ENCODE measurements at places on chromosomes 2 and 18. TPM values are rescaled to one million over a fixed set of nuclear protein-coding genes. Genes with fewer than 3 reads are reported as not detected.
A peak's percentile ranks its signal among the peaks of the same experiment; 100 is the strongest.

GRCh38 chr2:10256031-10256514 lies 46.6 kb upstream of the HPCAL1 start:
- H3K4me1 ChIP-seq = no peaks in the 10 kb centered on the region
- H3K36me3 ChIP-seq = no peaks in the 10 kb centered on the region
- peaks cover 24% of the 10 kb centered on the region for H3K27me3 ChIP-seq
- H3K27ac ChIP-seq = no peak overlapping the region
- no peak for DNase-seq
- H3K4me3 ChIP-seq = no peak overlapping the region

DNA sequence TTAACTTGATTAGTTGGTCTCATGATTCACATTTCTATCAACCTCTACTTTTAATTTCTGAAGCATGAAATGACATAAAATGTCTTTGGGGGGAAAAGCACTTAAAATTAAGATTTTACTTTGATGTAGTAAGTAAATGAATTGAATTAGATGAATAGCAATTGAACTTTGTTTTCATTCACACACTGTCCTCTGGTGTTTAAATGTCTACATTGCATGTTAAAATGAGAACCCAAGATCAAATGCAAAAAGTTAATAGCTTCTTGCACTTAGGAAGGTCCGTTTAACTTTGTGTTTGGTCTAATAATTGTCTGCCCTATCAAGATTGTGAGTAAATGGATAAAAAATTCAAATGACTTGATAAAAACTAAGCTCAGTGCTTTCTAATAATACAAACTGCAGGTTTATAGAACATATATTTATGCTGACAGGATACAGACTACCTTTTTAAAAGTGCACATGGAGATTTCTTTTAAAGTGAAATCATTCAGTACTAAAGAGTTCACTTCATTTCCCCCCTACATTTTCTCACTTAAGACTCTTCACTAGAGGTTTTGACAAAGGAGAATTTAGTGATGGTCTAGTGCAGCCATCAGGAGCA lies 156.2 kb upstream of the NABP1 start:
- DNase-seq = peak; percentile 55
- H3K36me3 ChIP-seq = no peaks in the 10 kb centered on the region
- no peak overlapping the region for H3K27ac ChIP-seq

Gene FAM237A
- not detected for total RNA-seq

DNA sequence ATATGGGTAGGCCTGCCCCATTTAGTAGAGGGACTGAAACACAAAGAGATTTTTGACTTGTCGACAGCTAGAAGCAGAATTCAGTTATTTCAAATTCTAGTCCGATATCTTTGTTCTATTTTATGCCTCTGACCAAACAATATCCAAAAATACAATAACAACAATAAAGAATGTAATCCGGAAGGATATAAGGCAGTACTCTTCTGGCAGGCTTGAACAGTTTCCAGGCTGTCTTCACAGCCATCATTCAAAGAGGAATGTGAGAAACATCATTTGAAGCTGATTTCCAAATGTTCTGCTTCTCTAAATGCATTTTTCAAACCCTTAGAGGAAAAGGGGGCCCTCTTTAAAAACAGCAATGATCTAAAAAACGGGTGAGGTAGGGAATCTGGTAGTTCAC lies 36.7 kb upstream of the SPTBN1 start:
- no peak overlapping the region for H3K4me3 ChIP-seq
- H3K27ac ChIP-seq = no peak overlapping the region
- H3K27me3 ChIP-seq = no peaks in the 10 kb centered on the region
- DNase-seq = no peak
- H3K36me3 ChIP-seq = no peaks in the 10 kb centered on the region

Gene DCDC2C
- not detected for total RNA-seq

DNA sequence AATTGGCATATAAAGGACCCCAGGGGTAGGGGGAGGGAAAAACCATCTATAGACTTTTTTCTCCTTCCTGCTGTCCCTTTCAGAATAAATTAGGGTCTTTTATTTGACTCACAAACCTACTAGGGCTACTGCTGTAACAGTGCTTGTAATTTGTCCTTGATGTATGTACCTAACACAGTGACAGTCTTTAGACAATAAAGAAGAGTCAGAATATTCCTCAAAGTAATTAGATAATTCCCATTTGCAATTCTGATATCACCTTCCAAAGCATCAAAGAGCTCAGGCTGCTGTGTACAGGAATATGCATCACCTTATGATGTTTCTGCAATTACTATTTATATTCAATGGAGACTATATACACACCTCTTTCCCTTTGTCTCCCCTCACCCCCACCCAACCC lies 161.7 kb downstream of the MREG start:
- H3K4me3 ChIP-seq = no peak overlapping the region
- DNase-seq = no peak
- H3K36me3 ChIP-seq = no peaks in the 10 kb centered on the region
- H3K4me1 ChIP-seq = peaks cover 11% of the 10 kb centered on the region
- no peaks in the 10 kb centered on the region for H3K27me3 ChIP-seq
- no peak overlapping the region for H3K27ac ChIP-seq

DNA sequence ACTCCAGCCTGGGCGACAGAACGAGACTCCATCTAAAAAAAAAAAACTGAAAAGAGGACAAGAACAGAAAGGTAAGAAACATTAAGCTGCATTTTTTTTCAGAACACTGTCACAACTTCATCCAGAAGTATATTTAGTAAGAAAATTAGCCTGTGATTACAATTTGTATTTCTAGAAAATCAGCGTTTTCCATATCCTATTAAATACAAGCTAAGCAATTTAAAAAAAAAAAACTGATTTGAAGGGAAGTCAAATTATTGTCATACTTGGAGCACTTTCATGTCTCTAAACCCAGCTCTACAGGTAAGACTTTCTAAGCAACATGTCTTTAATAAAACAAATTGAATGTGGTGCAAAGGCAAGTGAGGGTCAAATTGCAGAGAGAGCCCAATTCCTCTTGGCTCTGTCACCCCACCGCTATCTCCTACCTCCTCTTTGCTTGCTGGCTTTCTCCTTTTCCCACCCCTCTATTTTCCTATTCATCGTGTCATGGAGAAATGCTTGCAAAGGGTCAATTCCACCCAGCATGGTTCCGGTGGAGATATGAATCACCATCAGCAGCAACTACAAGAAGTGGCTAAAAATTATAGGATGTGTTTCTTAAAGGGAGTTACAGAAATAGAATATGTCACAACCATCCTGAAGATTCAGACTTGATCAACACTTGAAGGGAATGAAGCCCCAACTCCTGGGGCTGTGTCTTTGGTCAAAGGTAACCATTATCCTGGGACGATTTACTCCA lies 68.4 kb upstream of the BCL11A start:
- no peaks in the 10 kb centered on the region for H3K4me1 ChIP-seq
- no peaks in the 10 kb centered on the region for H3K36me3 ChIP-seq
- H3K27ac ChIP-seq = no peak overlapping the region
- no peak for DNase-seq
- no peak overlapping the region for H3K4me3 ChIP-seq

DNA sequence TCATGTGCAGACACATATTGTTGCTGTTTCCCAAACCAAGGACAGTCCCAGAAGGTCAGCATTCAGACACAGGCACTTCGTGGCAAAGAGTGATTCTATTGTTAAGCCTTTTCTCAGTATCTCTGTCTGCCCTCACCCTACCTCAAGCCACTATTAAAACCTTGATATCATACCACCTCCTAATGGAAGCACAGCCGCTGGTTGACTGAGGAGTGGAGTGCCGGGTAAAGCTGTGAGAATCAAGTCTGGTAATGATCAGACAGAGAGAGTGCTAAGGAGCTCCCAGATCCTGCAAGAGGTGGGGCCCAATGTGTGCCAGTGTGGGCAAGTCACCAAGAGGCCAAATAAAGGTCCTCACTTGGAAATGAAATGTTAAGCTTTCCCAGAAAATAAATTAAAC lies 819.5 kb downstream of the BCL11A start:
- no peak overlapping the region for H3K4me3 ChIP-seq
- H3K27me3 ChIP-seq = no peaks in the 10 kb centered on the region
- no peak for DNase-seq

- H3K27ac ChIP-seq = no peak overlapping the region
- H3K4me3 ChIP-seq = no peak overlapping the region
- DNase-seq = no peak
Measured at GRCh38 chr2:23838581-23838980, 88.3 kb downstream of the ATAD2B start.

- peaks cover 15% of the 10 kb centered on the region for H3K27me3 ChIP-seq
- H3K4me3 ChIP-seq = no peak overlapping the region
- H3K27ac ChIP-seq = no peak overlapping the region
- H3K36me3 ChIP-seq = no peaks in the 10 kb centered on the region
Measured at GRCh38 chr18:63138436-63139340, 180.9 kb downstream of the BCL2 start.

Gene KCMF1
- 118 TPM for total RNA-seq

Gene PTGR3
- 16.1 TPM for total RNA-seq

DNA sequence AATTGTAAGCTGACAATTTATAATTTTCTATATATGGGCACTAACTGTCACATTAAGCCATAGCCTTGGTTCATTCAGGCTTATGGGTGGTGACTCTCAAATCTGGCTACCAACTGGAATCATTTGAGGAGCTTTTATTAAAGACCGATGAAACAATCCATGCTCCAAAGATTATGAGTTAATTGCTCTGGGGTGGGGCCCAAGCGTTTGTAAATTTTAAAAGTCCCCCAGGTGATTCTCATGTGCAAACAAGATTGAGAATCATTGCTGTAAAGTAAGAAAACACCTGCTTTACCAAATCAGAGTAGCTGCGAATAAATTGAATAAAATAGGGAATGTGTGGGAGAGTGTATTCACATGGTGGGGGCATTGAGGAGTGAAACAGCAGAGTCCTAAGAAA lies 76.1 kb upstream of the RAB27B start:
- no peak overlapping the region for H3K27ac ChIP-seq
- H3K4me3 ChIP-seq = no peak overlapping the region
- H3K4me1 ChIP-seq = no peaks in the 10 kb centered on the region
- no peaks in the 10 kb centered on the region for H3K27me3 ChIP-seq
- no peaks in the 10 kb centered on the region for H3K36me3 ChIP-seq

Gene MAB21L4
- total RNA-seq = not detected

Gene CD8B
- not detected for total RNA-seq

Gene TEKT4
- not detected for total RNA-seq

DNA sequence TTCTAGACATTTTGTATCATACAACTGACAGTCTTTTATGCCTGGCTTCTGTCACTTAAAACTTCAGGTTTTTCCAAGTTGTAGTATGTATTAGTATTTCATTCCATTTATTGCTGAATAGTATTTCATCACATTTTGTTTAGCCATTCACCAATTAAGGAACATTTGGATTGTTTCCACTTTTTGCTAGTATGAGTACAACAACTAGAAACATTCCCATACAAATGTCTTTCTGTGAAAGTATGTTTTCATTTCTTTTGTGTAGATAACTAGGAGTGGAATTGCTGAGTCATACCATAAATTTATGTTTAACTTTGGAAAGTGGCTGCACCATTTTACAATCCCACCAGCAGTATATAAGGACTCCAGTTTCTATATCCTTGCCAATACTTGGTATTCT lies 135.9 kb downstream of the ATAD2B start:
- no peaks in the 10 kb centered on the region for H3K36me3 ChIP-seq
- peaks cover 9% of the 10 kb centered on the region for H3K4me1 ChIP-seq
- no peak overlapping the region for H3K4me3 ChIP-seq
- H3K27ac ChIP-seq = peak overlapping the region; percentile 99

Gene GKN2
- total RNA-seq = not detected

- no peaks in the 10 kb centered on the region for H3K36me3 ChIP-seq
- no peak overlapping the region for H3K4me3 ChIP-seq
- no peak for DNase-seq
- H3K4me1 ChIP-seq = no peaks in the 10 kb centered on the region
- H3K27ac ChIP-seq = no peak overlapping the region
- no peaks in the 10 kb centered on the region for H3K27me3 ChIP-seq
Measured at GRCh38 chr2:106701203-106702022, 184.6 kb downstream of the ST6GAL2 start.

Gene SNED1
- total RNA-seq = 1.1 TPM

Gene HRH4
- not detected for total RNA-seq

DNA sequence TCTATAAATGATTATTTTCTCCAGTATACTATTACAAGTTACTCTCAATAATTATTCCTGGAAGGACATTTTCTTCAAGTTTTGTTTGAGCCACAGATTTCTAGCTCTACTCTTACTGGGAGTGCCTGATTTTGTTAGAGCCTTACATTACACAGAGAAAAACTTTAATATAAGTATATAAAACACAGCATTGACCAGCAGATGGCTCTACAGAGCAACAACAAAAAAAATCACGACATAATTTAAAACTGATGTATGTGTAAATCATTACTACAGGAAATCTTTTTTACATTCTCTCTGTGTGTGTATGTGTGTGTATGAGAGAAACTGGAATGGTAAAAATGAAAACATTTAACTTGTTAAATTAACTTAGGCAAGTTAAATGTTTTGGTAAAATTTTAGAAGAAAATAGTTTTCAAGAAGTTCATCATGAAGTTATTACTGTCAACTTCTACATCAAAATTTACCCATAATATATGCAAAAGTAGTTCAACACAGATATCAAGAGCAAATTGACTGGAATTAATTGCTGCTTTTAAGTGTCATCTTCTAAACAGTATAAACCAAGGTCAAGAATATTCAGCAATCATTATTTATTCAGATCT lies 103.3 kb downstream of the MDH1 start:
- H3K4me3 ChIP-seq = no peak overlapping the region
- DNase-seq = peak; percentile 65
- no peaks in the 10 kb centered on the region for H3K36me3 ChIP-seq
- no peaks in the 10 kb centered on the region for H3K27me3 ChIP-seq
- H3K27ac ChIP-seq = no peak overlapping the region

Gene SETBP1
- total RNA-seq = 0.28 TPM

DNA sequence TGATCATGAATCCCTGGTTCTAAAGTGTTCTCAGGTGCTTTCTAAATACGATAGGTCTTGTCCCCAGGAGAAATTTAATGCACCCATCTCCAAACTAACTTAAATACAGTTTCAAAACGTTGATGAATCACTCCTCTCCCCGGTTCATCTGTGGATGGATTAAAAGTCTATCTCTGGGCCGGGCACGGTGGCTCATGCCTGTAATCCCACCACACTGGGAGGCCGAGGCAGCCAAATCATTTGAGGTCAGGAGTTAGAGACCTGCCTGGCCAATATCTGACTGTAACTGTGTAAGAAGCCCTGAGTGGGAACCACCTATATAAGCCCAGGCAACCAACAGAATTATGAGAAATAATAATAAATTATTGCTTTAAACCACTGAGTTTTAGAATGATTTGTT lies 78.7 kb downstream of the LONRF2 start:
- no peak overlapping the region for H3K27ac ChIP-seq
- no peaks in the 10 kb centered on the region for H3K36me3 ChIP-seq
- no peaks in the 10 kb centered on the region for H3K27me3 ChIP-seq
- DNase-seq = no peak
- peaks cover 16% of the 10 kb centered on the region for H3K4me1 ChIP-seq
- no peak overlapping the region for H3K4me3 ChIP-seq

Gene SLC8A1
- 57.0 TPM for total RNA-seq

All from IMR-90 (cell line).